ENCODE measurements at places on chromosomes 3 and 15.

- DNase-seq = no peak
These were observed 72.7 kb upstream of the CORO2B start for GRCh38 chr15:68506071-68506470.

DNA sequence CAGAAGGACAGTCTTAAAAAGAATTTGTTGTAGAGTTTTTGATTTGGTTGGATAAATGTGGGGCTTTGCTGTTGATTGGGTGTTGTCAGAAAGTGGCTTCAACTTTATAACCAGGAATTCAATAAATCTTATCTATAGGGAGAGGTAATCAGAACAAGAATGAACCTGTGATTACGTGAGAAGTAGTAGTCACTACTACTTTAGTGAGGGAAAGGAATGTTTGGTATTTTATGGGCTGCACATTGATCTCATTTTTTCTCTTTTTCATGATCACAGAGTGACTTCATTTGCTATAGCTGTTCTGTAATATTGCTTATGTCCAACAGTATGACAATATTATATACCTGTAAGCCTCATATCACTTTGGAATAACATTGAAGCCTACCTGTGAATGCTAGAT lies 485.2 kb upstream of the BCHE start:
- DNase-seq = no peak

GRCh38 chr15:37618353-37618752 lies 316.1 kb upstream of the TMCO5A start:
- no peak for DNase-seq

DNA sequence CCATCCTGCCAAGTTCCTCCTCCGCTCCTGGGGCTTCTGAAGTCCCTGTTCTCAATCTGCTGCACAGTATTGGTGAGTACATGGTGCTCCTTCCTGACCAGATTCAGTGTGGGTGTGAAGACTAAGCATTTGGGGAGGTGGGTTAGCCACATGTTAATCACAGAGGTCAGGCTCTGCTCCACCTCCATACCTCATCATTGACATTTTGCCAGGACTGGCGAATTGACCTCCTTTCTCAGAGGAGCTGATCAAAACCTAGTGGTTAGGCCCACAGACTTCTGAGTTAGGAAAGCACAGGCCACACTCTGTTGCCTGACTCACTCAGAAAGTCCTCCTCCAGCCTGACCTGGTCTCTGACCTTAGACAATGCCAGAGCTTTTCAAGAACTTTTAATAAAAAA lies 8.4 kb upstream of the RPS17 start:
- no peak for DNase-seq

GRCh38 chr3:6394944-6395343 lies 466.0 kb upstream of the GRM7 start:
- no peak for DNase-seq

- no peak for DNase-seq
These were observed 38.7 kb upstream of the SNRK start for GRCh38 chr3:43247561-43248184.

DNA sequence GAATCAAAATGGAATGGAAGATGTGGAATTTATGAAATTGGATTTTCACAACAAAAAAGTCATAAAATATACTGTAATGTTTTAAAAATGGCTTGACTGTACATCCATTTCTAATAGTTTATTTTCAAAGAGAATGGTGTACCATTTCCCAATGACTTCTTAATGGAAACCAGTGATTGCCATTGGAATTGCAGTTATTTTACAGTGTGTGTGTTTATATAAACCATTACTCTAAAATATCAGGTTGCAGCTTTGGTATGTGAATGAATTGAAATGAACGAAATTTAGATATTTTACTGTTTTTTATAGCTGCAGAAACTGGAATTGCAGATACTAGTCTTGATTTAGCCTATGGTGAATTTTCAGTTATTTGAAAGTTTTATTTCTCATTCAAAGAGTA lies 165.6 kb downstream of the UBE2E2 start:
- DNase-seq = no peak

GRCh38 chr15:72783640-72784455 lies at the start of gene ADPGK:
TSS of gene ADPGK (minus strand) at chr15:72783758. CDS start at chr15:72783691, 67 bp downstream.
- peak; percentile 95 for DNase-seq

DNA sequence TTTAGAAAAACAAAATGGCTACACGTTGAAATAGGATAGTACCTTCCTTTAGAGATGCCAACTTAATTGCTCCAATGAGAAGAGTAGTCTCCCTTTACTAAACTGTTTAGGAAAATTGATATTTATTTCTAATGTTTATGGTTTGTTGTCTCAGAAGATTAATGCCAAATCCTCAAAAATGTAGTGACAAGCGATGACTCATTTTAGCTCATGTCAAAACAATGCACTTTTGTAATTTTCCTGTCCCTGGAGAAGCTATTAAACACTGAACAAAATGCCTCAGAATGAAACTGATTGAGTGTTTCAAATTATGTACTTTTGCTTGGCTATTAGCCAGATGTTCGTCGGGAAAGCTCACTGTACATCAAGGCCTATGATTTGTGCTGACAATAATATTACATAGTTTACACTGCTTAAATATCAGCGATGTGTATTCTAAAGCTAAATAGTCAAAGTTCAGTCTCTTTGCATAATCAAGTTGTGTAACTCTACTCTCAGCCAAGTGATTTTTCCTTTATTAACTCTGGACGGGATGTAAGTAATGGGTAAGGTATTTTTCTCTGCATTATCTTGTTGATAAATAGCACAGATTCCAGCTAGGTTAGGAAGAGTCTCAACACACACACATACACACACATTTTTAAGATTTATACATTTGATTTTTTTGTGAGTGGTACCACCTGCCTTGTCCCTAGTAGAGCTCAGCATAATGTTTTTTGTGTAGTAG lies 83.7 kb downstream of the CMSS1 start:
- DNase-seq = no peak

DNA sequence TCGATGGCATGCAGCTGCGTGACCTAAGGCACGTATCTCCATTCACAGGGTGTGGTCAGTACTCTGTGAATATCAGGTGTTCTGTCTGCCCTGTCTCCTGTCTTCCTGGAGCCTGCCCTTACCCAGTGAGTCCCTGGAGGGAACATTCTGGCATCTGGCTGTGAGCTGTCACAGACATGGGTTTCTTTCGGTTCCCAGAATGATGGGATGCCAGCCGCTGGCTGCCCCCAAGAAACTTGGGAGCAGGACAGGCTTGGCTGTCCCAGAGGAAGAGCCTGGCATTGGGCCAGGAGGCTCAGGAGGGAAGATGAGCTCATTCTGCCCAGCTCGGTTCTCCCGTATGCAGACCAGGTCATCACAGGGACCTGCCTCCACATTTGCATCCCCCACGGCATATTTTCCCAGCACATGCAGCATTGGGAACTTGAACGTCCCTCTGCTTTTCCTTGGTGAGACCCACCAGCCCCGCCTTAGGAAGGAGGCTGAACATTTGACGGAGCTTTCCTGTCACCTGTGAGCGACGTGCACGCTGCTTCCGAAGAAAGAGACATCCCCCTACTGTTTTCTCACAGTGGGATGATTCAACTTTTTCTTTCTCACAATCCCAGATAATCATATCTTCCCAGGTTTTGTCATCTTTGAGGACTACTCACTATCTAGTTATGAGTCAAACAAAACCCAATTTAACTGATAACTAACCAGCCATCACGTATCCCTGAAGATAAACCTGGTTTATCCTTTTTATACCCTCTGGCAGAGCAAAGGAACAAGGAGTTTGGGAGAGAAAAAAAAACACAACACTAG lies 22.0 kb upstream of the PGPEP1L start:
- no peak for DNase-seq

DNA sequence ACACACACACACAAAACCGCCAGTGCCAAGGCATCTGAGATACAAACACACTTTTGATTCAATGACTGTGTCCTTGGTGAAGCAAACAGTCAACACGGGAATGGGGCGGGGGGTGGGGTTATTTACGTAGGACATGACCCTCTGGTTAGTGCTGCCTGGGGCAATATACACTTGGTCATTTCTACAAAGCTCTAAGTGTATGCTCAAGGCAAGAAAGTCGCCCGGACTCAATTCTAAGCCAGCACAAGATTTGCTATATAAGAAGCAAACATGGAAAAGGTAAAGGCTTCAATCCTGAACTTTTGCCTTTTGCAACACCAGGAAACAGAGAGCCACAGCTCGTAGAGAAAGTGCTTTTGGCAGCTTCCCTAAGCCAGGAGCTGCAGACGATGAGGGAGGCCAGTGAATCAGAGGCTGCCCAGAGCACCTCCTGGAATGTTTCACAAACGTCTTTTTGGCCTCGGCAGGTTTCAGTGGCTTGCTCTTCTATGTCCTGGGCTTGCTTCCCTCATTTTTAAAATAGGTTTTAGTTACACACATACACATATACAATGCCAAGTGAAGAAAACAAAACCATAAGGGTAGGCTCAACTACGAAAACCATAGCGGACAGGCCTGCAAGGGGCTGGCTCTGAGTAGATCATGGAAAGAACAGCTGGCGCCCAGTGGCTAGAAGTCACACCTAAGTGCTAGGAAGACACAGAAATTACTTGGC lies 73.6 kb downstream of the TM4SF4 start:
- peak; percentile 87 for DNase-seq

- DNase-seq = no peak
These were observed 26.5 kb downstream of the GOLGA6A start for GRCh38 chr15:74055804-74056203.

DNA sequence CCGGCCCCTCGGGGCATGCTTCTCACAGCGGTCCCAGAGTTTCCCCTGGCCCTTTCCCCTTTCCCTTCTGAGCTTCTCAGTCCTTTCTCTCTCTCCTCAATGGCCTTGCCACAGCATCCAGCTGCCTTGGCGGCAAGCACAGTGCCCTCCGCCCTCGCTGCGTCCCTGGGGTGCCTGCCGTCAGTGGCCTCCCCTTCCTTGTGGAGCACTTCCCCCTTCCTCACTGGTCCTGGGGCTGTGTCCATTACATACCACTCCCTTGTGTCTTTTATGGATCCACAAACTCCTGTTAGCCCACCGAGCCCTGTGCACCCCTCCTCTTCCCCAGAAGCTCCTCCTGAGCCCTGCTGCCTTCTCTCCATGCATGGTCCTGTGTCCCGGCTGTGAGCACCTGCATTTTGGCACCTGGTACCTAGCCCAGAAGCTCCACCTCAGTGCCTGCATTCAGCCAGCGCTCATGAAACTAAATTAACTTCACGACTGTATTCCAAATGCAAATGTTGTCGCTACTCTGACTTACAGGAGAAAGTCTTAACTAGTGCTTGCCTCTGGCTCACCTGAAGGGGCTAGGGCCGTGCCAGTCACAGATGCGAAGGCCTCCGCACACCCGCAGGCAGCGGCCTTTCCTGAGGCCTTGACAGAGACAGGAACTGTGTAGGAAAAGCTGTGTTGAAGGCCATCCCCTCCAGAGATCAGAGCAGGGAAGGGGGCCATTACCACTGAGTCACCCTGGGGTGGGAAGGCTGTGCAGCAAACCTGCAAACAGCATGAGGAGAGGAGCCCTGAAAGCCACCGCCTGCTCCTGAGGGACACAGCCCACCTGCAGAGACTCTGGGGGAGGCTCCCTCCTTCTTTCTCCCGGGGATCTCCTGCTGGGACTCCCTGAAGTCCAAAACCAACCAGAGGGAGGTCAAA lies 19.1 kb upstream of the KLF13 start:
- no peak for DNase-seq

DNA sequence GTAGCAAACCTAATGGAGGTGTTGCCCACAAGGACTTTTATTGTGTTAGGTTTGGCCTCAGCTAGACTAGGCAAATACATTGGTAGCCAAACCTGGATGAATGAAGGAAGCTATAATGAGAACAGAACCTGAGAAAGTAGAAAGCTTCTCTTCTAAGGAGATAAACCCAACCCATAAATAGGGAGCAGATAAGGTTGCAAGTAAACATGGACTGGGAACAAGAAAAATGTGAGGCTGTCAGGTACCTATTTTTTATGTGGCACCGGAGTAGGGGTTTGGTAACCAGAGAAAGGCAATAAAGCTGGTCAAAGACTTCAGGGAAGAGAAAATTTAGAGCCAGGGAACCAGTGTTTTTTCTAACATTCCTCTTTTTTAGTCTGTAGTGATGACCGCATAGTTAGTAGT lies 25.0 kb downstream of the ZNF654 start:
- no peak for DNase-seq

GRCh38 chr3:124217542-124217941 lies 225.6 kb upstream of the ROPN1 start:
- peak; percentile 74 for DNase-seq

DNA sequence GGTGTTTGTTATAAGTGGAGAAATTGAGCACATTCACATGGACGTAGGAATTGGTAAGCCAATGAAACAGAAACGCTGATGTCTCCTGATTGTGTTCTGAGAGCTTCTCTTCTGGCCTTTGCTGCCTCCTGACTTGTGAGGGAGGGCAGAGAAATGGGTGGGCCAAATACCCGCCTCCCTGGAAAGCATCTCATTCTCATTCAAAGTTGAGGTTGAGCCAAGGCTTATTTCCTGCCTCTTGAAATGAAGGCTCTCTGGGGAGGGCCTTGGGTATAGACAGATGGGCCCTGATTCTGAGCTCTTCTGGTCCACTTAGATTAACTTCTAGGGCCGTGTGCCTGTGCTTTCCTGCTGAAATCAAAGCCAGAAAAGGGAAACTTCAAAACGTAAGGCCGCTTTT lies 57.4 kb upstream of the MYZAP start:
- DNase-seq = no peak

DNA sequence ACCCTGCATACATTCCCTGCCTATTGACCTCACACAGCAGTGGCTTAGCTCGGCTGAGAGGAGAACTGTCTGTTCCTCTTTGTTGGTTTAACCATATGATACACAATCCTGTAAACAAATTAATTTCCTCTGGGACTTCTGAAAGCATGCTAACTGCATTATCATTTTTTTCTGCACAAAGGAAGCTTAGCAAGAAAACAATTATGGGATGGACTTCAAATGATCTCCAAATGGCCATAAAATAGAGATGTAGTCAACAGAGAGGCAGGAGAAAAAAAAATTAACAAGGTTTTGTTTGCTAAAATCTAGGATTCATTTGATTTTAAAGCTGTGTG lies 14.4 kb upstream of the TMC3 start:
- DNase-seq = no peak

DNA sequence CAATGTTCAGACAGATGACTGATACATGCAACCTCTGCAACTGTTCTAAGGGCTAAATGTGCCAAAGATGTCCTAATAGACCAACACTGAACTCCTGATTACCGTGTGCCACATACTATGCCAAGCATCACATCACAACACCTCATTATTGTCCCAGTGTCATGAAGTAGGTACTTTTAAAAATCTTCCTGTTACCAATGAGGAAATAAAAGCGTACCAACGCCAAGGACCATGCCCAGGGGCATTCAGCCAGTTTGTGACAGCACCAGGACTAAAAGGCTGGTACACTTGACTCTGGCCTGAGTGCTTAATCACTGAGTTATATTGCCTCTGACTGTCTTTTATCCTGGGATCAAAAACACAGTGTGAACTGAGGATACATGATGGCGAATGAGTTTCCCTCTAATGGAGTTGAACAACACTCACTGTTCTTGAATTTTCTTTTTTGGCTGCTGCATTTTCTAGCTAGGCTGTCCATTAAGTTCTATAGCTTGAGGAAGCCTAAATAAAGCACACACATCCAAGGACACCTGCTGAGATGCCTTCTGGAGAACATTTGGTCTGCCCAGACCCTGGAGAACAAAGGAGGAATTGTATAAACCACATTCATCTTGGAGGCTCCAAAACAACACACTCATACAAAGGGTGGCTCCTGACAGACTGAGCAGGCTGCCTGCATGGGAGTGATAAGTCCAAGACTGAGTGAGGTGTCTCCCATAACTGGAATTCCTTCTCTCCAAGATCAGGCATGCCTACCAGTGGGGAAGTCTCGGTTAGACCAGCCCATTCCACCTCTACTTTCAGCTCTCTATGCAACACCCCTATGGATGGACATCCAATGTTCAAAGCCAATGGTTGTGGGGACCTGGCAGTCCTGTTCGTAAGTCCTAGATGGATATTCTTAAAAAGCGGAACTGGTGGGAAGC lies 126.7 kb upstream of the PRICKLE2 start:
- no peak for DNase-seq

- DNase-seq = no peak
These were observed 196.7 kb upstream of the TPRG1 start for GRCh38 chr3:188974856-188975599.
